ENCODE measurements at places on chromosomes 2 and 18.

DNA sequence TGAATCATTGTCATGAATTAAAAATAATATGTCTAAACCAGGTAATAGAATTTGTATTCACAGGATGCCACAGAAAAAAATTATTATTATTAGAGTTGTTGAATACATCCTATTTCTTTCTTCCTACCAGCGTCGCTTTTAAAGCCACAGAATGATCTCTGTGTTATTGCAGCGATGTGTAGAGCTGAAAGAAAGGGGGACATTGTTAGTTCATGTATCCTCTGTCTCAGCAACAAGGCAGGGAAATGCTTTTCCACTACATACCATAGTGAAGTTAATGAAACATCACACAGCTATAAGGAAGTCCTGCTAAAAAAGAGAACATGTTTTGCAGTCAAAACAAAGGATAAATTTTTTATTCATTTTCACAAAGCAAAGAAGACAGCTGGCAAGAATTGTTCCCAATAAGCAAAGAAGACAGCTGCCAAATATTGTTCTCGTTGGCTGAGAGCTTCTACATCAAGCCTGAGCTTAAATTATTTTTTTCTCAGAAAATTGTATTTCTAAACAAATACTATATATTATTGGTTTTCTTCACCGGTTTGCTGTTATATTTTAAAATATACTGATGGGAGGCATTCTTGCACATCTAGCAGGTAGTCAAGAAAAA, 1234.4 kb downstream of the SUCLG1 start:
- no peak overlapping the region for H3K27ac ChIP-seq
- no peak for DNase-seq
- no peaks in the 10 kb centered on the region for H3K36me3 ChIP-seq

DNA sequence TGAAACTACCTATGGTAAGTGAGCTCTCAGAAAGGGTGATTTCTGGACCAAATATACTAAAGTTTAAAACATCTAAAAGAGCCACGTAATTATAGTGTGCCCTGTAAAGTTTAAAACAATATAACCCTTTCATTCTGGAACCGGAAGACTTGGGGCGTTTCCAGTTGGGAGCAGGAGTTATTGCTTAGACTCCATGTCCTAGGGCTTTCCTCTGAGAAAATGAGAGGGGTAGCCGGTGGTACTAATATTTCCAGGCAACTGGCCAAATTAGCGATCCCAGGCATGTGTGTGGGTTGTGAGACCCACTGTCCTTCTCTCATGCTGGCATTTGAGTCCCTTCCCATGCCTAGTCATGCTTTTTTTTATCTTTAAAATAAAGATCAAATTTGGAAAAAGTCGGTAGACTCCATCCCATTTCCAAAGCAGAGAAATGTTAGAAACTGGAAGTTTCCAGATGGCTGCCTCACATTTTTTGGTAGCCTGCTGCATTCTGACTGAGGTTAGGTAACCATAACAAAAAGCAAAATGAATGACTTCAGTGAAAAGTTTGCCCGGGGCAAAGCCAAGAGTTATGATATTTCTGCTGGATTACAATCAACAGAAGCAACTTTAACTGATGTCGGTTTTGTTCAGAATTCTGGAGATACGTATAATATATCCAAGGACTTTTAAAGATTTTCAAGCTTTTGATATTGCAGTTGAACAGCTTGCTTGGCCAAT, 227.4 kb downstream of the SS18 start:
- no peaks in the 10 kb centered on the region for H3K27me3 ChIP-seq
- H3K27ac ChIP-seq: no peak overlapping the region
- no peaks in the 10 kb centered on the region for H3K4me1 ChIP-seq
- DNase-seq: no peak
- H3K4me3 ChIP-seq: no peak overlapping the region

DNA sequence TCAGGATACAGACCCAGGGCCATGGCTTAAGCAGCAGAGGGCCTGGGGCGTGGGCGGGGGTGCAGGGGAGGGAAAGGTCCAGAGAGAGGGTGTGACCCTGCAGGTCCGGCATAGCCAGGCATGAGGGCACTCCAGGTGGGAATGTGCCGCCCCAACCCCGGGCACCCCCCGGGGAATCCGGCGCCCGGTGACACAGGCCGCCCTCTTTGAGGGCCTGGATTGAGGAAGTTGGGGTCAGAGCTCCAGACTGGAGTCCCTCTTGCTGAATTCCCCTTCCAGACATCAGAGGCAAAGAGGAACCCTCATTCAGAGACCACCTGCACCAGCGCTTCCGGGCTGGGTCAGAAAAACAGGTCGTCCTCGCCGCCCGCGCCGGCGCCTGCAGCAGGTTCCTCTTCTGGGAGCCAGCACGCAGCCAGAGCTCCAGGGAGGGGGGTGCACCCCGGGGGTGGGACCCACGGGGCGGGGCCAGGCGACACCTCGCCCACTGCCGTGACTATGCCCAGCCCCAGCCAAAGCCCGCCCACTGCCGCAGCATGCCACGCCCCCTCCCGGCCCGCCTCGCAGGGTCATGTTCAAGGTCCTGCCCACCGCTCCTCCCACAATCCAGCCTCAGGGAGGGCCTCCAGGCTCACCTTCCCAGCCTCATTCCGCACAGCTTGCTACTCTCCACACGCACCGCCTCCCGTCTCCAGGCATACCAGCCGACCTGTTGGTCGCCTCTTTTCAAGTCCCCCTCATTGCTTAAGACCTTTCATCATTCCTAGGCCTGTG, 98.3 kb upstream of the ID2 start:
- H3K4me1 ChIP-seq: no peaks in the 10 kb centered on the region
- H3K27me3 ChIP-seq: no peaks in the 10 kb centered on the region
- H3K36me3 ChIP-seq: no peaks in the 10 kb centered on the region
- H3K4me3 ChIP-seq: no peak overlapping the region
- DNase-seq: peak; percentile 96

DNA sequence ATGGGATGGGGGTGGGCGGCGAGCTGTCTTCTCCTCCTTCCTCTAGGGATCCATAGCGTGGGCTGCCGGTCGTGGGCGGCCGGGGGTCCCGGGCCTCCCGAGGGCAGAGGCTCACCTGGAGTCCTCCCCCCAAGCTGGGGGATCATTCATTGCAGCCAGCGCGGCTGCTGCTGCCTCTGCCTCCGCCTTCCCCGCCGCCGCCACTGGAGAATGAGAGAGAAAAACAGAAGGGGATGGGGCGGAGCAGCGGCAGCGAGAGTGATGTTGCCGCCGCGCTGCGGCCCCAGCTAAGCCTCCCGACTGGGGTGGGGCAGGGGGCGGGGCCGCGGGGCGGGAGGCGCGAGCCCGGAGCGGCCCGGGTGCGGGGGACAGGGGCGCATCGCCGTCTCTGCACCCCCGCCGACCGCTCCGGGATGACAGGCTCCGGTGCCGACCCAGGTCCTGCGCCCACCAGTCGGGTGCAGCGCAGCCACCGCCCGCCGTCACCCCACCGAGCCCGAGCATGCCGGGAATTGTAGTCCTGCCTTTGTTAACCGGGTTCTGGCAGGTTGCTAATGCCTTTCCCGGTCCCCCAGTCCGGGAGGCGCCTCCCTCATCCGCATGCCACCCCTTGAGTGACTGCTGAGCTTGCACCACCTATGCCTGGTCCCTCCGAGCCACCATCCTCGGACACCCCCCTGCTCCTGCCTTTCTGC, at the start of gene KIF3C:
KIF3C (minus strand) TSS at position 225 of the 695 bp plus-strand sequence. CDS start 580 bp downstream, outside the sequence.
- H3K27ac ChIP-seq: peak within 1 kb of the TSS; percentile 2
- peaks cover 5% of the 10 kb centered on the region for H3K4me1 ChIP-seq
- peak; percentile 83 for DNase-seq
- peak within 1 kb of the TSS; percentile 83 for H3K4me3 ChIP-seq
- H3K36me3 ChIP-seq: no peaks in the 10 kb centered on the region
- H3K27me3 ChIP-seq: no peaks in the 10 kb centered on the region

DNA sequence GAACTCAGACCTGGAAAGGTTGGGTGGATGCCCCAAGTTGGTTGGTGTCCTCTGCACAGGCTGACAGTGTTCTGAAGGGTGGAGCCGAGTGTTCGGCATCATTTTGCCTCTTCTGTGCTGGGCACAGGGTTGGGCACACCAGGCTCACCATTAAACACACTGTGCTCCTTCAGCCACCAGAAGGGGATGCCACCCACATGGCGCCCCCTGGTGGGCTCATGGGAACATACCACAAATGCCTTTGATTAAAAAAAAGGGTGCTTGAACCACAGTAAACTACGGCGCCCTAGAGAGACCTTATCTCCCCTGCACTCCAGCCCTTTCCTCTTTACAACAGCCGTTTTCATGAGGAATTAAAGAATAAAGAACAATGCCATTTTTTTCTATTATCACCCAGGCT, 89.4 kb downstream of the CELF4 start:
- H3K36me3 ChIP-seq: no peaks in the 10 kb centered on the region
- no peak overlapping the region for H3K27ac ChIP-seq
- H3K27me3 ChIP-seq: no peaks in the 10 kb centered on the region
- no peak overlapping the region for H3K4me3 ChIP-seq

DNA sequence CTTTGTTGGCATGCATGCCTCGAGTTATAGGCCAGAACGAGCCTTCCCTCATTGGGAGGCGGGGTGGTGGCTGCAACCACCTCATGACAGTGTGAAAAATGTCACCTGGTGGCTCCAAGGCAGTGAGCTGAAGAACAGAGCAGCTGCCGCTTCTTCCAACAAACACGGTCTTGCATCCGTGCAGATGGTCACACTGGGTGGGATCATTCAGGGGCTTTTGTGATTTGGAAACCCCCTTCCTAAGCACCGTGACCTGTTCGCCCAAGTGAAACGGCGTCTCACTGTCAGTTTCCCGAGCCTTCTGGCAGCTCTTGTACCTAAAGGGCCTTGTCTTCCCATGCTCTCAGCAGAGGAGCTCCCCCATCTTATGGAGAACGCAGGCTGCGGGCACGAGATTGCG, 159.7 kb downstream of the NAPG start:
- H3K36me3 ChIP-seq: no peaks in the 10 kb centered on the region
- no peak overlapping the region for H3K27ac ChIP-seq
- no peaks in the 10 kb centered on the region for H3K27me3 ChIP-seq
- no peak for DNase-seq
- no peaks in the 10 kb centered on the region for H3K4me1 ChIP-seq
- H3K4me3 ChIP-seq: no peak overlapping the region

DNA sequence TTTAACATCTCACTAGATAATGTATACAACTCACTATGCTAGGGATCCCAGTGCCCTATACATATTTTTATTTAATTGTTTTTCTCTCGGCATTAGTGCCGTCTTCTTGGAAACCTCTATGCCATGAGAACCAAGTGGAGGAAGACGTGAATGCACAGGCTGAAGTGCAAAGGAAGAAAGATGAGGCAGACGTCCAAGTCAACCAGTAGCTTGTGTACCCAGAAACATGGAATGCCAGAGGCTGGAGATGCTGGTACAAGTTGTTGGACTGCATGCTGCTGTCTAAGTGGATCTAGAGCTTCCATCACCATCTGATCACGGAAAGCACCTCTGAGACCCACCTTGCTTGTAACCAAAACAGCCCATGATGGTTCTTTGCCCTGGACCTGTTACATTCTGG, 12.5 kb upstream of the GEMIN6 start:
- no peaks in the 10 kb centered on the region for H3K27me3 ChIP-seq
- no peak overlapping the region for H3K4me3 ChIP-seq
- no peaks in the 10 kb centered on the region for H3K4me1 ChIP-seq
- no peaks in the 10 kb centered on the region for H3K36me3 ChIP-seq
- no peak overlapping the region for H3K27ac ChIP-seq
- DNase-seq: no peak

- DNase-seq: no peak
- no peak overlapping the region for H3K27ac ChIP-seq
- no peaks in the 10 kb centered on the region for H3K36me3 ChIP-seq
- H3K27me3 ChIP-seq: no peaks in the 10 kb centered on the region
Measured at GRCh38 chr2:202510911-202511310, 123.9 kb upstream of the FAM117B start.

GRCh38 chr2:187644981-187645380, 90.7 kb upstream of the TFPI start:
- no peaks in the 10 kb centered on the region for H3K36me3 ChIP-seq
- H3K27me3 ChIP-seq: no peaks in the 10 kb centered on the region
- DNase-seq: no peak
- no peak overlapping the region for H3K27ac ChIP-seq
- H3K4me3 ChIP-seq: no peak overlapping the region

- no peak for DNase-seq
- H3K27ac ChIP-seq: no peak overlapping the region
- H3K36me3 ChIP-seq: no peaks in the 10 kb centered on the region
- H3K27me3 ChIP-seq: no peaks in the 10 kb centered on the region
- no peak overlapping the region for H3K4me3 ChIP-seq
- no peaks in the 10 kb centered on the region for H3K4me1 ChIP-seq
Measured at GRCh38 chr18:60162388-60162787, 210.2 kb downstream of the MC4R start.

DNA sequence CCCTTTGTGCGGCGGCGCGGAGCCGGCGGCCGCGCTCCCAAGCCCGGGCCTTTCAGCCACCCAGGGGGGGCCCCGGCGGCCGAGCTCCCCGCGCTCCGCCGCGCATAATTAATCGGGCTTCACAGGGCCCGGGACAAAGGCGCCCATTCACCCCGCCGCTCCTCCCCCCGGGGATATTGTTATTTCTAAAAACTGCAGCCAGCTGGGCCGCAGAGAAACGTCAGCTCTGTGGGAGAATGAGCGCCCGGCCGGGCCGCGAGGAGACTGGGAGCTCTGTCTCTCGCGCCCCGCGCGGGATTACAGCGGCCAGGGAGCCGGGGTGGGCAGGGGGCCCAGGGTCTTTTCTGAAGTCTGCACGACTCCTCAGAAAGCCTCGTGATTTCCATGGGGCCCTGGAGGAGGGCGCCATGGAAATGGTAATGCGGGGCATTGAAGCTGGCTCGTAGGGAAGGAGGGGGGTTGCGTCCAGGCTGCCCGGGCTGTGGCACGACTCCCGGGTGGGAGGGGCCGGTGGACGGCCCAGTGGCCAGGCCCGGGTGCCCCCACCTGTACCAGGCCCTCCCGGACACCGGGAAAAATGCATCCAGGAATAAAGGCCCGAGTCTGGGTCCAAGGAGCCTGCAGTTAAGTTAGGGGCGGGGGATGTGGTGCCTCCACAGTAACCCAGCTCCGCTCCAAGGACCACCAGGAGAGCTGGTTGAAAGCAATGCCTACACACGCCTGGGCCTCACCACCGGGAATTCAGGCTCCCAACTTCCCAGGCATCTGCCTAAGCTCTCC, 125.3 kb downstream of the ZFP36L2 start:
- H3K4me3 ChIP-seq: peak overlapping the region; percentile 11
- peak; percentile 73 for DNase-seq

GRCh38 chr2:65866148-65866547, 433.7 kb upstream of the SPRED2 start:
- no peaks in the 10 kb centered on the region for H3K36me3 ChIP-seq
- H3K27me3 ChIP-seq: peaks cover 1% of the 10 kb centered on the region
- no peaks in the 10 kb centered on the region for H3K4me1 ChIP-seq
- H3K27ac ChIP-seq: no peak overlapping the region
- no peak overlapping the region for H3K4me3 ChIP-seq

- DNase-seq: no peak
- H3K4me3 ChIP-seq: no peak overlapping the region
- no peaks in the 10 kb centered on the region for H3K27me3 ChIP-seq
- H3K36me3 ChIP-seq: peaks cover 2% of the 10 kb centered on the region
Measured at GRCh38 chr18:31876707-31877106, 66.2 kb downstream of the TRAPPC8 start.

Measured in aorta (tissue), 5 donors.